Epithelial cell of proximal tubule (primary cell): ENCODE measurements at places on chromosomes 6 and 20. TPM values are rescaled to one million over a fixed set of nuclear protein-coding genes. Genes with fewer than 3 reads are reported as not detected.

The GPR6 gene
- not detected in 2 replicates for total RNA-seq

The GINS1 gene
- total RNA-seq: 34.9 and 44.1 TPM in 2 replicates

The SLC22A16 gene
- total RNA-seq: 0.14 TPM in 1 of 2 replicates, not detected in the other

The HSPA12B gene
- not detected in 2 replicates for total RNA-seq

The CST1 gene
- total RNA-seq: not detected in 2 replicates
